ENCODE measurements at places on chromosomes 11 and 22.
A peak's percentile ranks its signal among the peaks of the same experiment; 100 is the strongest.

GRCh38 chr22:24433001-24433827, 5.8 kb downstream of the ADORA2A start:
- no peak for DNase-seq

- DNase-seq, result no peak
These were observed 89.0 kb downstream of the CDKN1C start for GRCh38 chr11:2796508-2797113.

- peak; percentile 55 for DNase-seq
These were observed 5.9 kb upstream of the GRAMD4 start for GRCh38 chr22:46614025-46614931.

DNA sequence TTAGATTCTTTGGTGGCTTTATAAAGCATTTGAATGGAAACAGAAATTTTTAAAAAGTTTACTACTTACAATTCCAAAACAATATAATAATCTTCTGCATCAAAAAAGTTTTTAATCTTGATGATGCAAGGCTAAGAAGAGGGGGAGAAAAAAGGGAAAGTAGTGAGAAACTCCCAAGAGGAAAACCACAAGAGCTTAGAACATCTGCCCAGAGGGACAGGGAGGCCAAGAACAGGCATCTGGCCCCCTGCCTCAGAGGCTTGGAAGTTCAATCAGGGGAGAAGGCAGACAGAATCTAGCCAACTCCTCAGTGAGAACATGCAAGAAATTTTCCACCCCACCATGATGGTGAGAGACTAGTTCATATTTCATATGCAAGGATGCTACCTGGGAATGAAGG, 23.8 kb upstream of the TTC28 start:
- no peak for DNase-seq

DNA sequence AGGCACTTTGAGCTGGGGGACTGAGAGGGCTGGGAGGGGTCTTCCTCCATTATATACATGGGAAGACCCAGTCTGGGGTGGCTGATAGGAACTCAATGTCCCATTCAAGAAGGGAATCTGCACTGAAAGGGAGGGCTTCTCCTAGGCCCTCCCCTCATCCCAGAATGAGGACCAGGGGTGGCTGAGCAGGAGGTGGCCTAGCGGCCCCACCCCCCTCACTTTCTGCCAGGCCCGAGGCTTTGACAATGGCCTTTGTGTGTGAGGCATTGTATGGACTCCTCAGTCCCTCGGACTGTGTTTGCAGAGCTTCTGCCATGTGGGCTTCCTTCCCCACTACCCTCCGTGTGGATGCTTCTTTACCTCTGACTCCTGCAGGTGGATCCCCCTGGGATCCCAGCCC, 65.7 kb downstream of the NECTIN1 start:
- DNase-seq, result no peak

GRCh38 chr11:69217276-69218105, 61.8 kb downstream of the SMIM38 start:
- no peak for DNase-seq

DNA sequence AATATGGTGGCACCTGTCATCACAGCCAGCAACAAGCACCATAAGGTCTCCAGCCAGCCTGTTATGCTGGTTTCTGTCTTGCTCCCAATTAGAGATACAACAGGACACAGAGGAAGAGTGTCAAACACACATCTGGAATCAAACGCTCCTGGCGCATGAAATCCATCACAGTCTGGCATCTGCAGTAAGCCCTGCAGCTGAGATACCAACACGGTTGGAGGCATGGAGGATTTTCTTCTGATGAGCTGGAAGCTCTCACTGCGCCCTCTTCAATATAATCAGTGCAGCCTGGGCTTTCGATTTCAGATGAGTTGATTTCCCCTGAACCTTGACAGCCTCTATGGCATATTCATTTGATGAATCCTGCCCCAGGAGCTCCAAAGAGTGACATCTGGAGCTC, 27.8 kb upstream of the CARS1 start:
- no peak for DNase-seq

- DNase-seq, result no peak
These were observed 55.1 kb upstream of the SPATA19 start for GRCh38 chr11:133900176-133901105.

GRCh38 chr11:19453651-19454257, 213.0 kb upstream of the E2F8 start:
- DNase-seq, result no peak

DNA sequence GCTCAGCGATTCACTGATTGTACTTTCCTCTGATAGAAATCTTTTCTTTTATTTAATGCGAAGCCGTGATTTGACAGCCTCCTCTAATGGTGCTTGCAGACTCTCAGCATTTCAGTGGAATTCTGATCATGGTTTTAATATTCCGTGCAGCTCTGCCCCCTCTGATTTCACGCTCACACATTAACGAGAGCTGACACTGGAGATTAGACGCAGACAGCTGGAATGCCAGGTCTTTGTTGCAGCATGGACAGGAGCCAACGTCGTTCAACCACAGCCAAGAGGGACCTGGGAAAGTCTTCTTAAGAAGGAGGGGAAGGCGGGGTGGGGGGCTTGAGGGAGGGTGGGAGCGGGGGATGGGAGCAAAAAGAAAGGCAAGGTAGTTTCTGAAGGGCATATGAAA, 186.4 kb downstream of the BLID start:
- no peak for DNase-seq

GRCh38 chr11:70625582-70626518, 227.5 kb downstream of the CTTN start:
- no peak for DNase-seq

GRCh38 chr11:10876158-10876557, 18.3 kb upstream of the ZBED5 start:
- DNase-seq, result no peak

GRCh38 chr22:47570300-47570685, 807.8 kb downstream of the TBC1D22A start:
- no peak for DNase-seq

DNA sequence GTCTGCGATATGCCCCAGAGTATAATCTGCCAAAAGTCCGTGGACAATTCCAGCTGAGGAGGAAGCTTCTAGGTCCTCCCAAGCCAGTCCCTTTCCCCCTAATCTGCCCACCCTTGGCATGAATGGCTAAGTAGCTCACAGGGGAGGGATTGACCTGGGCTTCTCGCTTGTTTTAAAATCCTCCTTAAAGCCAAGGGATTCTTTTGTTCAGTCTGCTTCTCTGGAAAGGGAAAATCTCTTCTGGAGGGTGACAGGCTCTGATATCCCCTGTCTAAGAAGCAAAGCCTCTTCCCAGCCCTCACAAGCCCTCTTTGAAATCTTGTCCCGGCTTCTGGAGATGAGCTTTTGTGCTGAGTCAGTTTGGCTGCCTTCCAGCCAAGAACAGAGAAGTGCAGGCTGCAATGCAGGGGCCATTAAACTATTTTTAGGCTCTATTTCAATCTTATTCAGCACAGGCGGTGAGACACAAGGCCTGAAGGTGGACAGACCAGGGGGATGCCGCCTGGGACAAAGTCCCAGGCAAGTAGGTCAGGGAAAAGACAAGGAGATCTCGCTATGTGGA, 23.9 kb downstream of the NEFH start:
- no peak for DNase-seq

DNA sequence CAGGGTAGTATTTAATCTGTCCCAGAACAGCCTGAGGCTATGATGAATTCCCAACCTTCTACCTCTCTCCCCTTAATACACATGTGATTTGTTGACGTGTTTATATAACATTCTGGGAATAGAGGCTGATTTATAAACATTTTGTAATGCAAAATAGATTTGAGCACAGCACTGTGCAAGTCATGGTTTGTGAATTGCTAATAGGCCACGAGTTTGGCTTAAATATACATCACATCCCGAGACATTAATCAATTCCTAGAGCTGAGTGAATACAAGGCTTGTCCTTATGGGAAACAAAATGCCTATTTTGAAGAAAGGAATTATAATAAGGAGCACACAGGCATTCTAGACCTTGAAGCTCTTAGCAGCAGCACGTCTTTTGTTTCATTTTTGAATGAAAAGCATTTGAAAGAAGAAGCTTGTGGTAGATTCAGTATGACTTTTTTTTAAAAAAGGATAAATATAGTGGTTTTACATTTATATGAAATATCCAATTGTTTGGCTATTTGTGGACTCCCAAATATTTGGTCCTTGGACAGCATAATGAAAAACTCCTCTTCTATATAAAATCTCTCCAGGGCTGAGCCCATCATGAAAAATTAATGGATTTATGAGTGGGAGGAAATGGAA, 116.4 kb downstream of the SLC17A6 start:
- no peak for DNase-seq

- DNase-seq, result no peak
These were observed 114.8 kb downstream of the SNX19 start for GRCh38 chr11:130801333-130802122.

- no peak for DNase-seq
These were observed 661 bp downstream of the ADAMTS8 start for GRCh38 chr11:130427581-130428315.

GRCh38 chr22:22753526-22754267, 109.3 kb downstream of the GGTLC2 start:
- DNase-seq, result peak; percentile 71

- no peak for DNase-seq
These were observed 46.1 kb downstream of the RRAS2 start for GRCh38 chr11:14312736-14313438.

DNA sequence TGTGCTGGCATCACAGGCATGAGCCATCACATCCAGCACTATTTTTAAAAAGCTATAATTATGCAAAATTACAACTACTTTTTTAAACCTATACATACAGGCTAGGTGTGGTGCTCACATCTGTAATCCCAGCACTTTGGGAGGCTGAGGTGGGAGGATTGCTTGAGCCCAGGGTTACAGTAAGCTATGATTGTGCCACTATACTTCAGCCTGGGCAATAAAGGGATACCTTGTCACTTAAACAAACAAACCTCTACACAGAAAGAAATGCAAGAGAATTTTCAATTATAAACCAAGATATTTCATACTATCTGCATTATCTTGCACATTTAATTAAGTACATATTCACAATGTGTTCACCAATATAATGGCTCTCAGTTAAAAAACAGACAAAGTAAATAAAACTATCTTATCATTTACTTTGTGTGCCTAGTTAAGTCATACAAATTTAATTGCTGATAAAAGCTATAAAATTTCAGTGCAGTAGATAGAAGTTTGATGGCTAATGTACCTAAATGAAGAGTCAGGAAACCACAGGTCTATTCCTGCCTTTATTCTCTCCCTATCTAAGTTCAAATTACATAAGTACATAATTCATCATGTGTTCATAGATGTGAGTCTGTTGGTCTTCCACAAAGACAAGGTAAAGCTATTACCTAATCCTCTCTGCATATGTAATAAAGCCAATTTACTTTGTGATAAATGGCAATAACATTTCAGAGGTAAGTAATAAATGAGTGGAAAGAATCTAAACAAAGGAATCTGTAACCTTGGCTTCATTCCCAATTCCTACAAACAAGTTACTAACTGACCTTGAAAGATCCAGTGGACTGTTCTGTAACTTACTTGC, 9.0 kb upstream of the RDX start:
- DNase-seq, result no peak

DNA sequence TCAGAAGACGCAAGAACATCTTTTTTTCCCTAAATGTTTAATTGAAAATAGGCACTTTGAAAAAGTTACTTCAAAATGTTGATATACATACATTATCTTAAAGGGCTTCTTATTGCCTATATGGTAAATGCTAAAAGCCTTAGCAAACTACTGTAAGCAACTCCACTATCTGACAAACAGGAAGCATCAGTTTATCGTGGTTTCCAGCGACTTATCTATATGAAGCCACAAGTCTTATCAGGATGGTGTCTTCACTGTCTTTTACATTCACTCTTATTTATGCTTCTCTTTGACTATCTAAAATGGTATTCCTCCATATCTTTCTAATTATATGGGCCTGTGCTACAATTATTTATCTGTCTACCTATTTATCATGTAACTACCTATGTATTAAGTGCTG, 2091.9 kb downstream of the LRRC4C start:
- DNase-seq, result no peak

DNA sequence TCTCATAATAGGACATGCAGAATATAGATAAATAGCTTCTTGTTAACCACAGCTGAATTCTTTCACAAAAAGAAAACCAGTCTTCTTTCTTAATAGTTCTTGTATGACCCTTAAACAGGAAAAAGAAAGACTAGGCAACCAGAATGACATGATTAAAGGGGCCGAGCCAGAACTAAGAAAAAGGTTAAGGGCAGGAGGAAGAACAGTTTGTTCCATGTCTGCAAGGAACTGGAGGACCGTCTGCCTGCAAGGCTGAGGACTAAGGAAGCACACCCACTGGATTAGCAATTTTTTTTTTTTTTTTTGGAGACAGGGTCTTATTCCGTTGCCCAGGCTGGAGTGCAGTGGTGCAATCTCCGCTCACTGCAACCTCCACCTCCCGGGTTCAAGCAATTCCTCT, 26.0 kb upstream of the TMPRSS5 start:
- DNase-seq, result no peak

DNA sequence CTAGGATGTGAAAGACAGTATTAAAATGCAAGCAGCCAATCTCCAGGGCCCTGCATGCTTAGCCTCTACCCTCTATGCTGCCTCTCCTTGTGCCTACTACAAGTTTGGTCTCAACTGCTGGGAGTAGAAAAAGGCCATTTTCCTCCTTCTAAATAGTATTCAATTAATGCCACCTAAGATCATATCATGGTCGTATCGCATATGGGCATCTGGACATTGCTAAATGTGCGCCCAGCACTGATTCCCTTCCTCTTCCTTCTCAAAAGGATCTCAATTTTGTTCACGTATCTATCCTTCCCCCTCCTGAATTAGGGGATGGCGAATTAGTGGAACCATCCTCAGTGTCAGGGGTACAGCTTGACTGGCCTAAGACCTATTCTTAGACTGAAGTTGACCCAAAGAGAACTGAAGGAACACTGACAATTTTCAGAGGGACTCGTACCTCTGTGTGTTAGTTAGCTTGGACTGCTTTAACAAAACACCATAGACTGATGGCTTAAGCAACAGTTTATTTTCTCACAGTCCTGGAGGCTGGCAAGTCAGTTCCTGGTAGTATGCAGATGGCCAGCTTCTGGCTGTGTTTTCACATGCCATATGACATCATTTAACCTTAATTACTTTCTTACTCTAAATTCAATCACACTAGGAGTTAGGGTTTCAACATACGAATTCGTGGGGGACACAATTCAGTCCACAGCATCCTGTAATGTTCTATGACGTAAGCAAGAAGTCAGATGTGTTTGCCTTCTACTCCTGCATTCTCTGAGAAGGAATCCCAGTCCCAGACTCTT, 8.5 kb upstream of the NUP50 start:
- DNase-seq, result no peak

DNA sequence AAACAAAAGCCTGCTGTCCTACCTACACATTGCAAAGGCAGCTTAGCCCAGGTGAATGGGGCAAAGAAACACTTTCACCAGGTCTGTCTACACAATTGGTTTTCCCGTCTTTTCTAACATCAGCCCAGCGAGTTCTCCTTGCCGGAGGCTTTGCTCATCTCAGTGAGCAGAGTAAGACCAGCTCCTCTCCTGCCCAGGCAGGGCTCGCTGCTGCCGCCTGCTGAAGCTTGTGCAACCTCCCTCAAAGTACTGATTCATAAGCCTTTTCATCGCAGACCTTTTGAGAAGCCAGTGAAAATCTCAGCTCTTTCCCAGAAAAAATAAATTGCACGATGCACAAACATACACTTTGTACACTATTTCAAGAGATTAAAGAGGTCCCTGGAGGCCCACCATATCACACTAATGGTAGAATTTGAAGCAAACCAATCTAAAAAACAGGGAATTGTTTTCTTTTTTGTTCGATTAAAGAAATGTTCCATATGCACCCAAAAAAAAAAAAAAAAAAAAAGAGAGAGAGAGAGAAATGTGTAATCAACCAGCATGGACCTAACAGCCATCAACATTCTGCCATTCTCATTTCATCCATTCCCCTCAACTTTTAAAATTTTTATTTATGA, 328.1 kb upstream of the MPPED2 start:
- DNase-seq, result no peak

- no peak for DNase-seq
These were observed 81.7 kb downstream of the MTNR1B start for GRCh38 chr11:93051186-93051585.
